Fibroblast of skin of right biceps (primary cell): ENCODE measurements at places on chromosomes 5 and 9.

- DNase-seq = no peak
Measured at GRCh38 chr5:173625673-173626504, 9.4 kb upstream of the BOD1 start.

GRCh38 chr5:146880966-146881365, 2.4 kb upstream of the PPP2R2B start:
- DNase-seq = no peak

DNA sequence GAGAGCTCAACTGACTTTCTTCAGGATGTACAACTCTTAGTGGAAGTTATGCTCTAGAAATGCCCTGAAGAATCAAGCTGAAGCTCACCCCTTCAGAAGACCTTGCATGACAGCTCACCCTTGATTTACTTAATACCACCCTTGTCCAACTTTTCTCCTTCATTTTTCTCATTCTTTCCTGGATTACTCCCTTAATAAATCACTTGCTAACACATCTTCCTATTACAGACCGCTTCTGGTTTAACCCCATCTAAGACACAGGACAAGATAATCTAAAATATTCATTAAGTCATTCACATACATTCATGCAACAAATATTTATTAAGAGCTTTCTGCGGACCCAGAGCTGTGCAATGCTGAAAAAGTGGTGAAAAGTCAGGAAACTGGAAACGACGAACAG, 630.7 kb upstream of the RORB start:
- no peak for DNase-seq

DNA sequence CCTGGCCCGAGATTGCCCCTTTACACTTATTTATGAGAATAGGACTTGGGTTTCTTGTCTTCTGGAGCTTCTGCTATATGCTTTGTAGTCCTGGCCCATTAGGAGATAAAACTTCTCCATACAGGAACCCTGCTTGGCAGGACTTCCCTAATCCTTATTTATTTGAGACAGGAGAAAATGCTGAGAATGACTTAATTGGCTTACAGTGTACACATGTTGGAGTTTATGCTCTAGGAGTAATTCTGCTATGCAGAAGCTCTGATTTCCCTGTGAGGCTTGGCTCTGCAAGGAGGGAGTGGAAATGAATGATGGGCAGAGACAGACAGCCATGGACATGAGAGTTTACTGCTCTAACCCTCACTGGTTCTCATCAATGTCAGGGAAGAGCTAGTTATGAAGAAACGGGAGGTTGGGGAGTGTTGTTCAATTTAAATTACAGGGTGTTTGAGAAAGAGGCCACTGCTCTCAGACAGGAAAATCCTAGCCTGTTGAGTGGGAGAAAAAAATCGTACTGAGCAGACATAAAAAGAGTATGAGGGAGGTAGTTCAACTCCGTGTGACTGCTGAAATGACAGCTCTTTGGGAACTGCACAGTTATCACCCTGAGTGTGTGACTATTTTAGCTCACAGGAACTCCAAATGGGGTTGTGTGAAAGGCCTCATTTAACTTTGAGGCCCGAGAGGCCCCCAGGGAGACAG, 37.5 kb downstream of the ACTBL2 start:
- no peak for DNase-seq

- peak; percentile 77 for DNase-seq
Measured at GRCh38 chr9:36039696-36040095, 3.0 kb downstream of the RECK start.

GRCh38 chr5:151254556-151254955, 1.6 kb downstream of the GM2A start:
- DNase-seq = no peak

DNA sequence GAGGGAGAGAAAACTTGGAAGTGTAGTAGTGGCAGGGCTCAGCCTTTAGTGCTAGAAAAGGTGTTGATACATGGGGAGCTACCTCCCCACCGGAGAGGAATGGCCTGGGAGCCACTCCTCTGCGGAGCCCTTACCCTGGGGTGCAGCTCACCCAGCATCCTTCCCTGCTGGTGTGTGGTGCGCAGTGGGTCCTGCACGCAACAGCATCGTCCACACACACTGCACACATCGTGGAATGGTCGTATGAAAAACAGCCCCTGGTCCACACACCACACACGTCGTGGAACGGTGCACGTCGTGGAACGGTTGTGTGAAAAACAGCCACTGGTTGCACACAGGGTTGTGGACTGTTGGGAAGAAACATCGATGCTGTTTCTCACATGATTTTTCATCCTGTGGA, 16.1 kb upstream of the AHRR start:
- no peak for DNase-seq

DNA sequence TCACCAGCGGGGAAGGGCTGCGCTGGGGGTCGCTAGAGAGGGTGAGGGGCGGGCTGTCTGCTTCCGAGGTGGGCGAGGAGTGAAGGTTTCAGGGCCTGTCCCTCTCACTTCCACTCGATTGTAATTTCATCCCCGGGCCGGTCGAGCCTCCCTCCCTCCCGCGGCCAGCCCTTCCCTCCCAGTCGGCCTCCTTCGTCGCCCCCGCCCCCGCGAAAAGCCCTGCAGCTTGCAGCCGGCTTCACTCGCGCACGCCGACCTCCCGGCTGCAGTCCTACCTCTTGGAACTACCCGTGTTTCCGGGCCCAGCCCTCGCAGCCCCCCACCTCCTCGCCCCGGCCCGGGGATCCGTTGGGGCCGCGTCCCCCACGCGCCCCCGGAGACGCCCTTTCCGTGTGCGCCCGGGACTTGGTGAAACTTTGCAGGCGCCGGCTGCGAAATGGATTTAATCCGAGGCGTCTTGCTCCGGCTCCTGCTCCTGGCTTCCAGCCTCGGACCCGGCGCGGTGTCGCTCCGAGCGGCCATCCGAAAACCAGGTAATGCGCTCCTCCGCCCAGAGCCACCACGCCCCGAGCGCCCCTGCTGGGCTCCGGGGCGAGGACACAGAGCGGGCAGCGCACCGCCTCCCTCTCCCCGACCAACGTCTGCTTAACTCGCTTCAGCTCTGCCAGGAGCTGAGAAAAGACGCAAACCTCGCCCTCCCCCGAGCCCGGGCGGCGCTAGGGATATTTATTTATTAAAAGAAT, at the start of gene EGFLAM:
Gene EGFLAM (plus strand): TSS at position 241 of the 743 bp plus-strand sequence. CDS start 196 bp downstream, at position 437.
- peak; percentile 14 for DNase-seq

- DNase-seq = no peak
Measured at GRCh38 chr5:41346609-41347008, 133.3 kb upstream of the C6 start.

- DNase-seq = no peak
Measured at GRCh38 chr9:7259544-7260241, 501.9 kb downstream of the KDM4C start.

DNA sequence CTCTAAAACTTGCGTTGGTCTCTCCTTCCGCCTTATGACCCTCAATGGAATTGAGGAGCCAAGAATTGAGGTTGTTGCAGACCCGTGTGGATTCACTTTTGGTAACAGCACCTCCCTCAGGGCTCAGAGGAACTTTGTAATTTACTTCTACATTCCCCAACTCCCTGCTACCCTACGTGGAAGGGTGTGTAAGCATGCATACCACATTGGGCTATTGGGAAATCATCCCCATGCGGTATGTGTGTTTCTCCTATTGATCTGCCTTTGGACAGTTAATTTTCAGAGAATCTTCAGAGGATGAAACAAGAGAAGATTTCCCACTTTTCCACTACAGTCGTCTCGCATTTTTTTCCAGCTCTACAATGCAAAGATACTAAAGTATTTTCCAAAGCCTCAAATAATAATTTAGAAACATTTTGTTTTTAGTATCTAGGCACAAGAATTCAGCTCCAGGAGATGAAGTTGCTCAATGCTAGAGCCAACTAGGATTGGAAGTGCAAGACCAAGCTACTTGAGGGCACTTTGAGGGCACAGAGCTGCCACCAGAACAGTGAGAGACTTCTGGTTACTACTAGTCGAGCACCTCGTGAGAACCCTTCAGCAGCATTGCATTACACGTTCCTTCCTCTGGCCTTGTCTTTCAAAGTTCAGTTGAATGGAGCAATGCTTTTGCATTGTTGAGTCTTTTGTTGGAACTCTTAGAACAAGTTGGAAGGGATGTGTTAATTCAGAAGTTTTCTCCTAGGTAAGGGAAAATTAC, 3.4 kb downstream of the C1QTNF3 start:
- no peak for DNase-seq

GRCh38 chr5:115181757-115182156, 12.0 kb upstream of the TRIM36 start:
- no peak for DNase-seq

- DNase-seq = no peak
Measured at GRCh38 chr9:69395718-69396117, 70.7 kb downstream of the ENTREP1 start.

DNA sequence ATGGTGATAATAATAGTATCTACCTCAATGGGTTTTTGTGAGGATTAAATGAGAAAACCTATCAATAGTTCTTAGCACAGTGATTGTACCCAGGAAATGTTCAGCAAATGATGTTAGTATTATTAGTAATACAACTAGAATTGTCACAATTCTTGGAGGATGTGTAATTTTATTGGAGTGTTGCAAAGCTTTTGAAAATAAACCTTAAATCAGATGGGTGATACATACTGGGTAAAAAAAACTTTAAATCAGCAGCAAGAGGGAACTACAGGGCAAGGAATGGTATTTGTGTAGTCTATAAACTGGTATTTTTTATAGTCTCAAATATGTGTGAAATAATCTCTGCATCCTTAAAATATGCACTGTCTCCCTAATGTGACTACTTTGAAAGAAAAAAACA, 371.6 kb downstream of the PIK3R1 start:
- peak; percentile 59 for DNase-seq

DNA sequence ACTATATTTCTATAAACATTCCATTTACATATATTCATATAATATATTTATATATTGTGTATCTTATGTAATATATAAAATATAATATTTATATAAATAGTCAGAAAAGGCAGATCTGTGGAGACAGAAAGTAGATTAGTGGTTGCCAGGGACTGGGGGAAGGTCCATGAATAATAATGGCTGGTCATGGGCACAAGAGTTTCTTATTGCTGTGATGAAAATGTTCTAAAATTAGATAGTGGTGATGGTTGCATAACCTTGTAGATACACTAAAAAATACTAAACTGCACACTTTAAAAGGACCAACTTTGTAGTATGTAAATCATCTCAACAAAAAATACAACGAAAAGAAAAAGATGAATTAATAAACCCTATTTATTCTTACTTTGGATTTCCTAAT, 47.3 kb downstream of the NUP155 start:
- DNase-seq = no peak

DNA sequence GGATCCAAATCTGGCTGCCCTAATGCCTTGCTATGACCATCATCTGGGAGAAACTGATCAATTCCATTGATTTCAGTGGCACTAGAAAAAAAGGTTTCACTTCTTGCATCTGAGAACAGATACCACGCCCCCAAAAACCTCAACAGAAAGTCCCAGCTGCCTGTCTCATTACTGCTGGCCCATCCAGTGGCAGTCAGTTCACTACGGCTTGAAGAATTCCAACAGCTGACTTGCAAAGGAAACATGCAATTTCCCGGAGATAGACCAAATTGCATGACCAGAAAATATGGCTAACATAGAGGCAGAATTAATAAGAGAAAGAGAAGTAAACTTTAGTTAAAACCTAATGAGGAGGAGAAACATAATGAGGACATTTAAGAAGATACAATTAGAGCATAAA, 48.6 kb downstream of the UGCG start:
- DNase-seq = peak; percentile 79

DNA sequence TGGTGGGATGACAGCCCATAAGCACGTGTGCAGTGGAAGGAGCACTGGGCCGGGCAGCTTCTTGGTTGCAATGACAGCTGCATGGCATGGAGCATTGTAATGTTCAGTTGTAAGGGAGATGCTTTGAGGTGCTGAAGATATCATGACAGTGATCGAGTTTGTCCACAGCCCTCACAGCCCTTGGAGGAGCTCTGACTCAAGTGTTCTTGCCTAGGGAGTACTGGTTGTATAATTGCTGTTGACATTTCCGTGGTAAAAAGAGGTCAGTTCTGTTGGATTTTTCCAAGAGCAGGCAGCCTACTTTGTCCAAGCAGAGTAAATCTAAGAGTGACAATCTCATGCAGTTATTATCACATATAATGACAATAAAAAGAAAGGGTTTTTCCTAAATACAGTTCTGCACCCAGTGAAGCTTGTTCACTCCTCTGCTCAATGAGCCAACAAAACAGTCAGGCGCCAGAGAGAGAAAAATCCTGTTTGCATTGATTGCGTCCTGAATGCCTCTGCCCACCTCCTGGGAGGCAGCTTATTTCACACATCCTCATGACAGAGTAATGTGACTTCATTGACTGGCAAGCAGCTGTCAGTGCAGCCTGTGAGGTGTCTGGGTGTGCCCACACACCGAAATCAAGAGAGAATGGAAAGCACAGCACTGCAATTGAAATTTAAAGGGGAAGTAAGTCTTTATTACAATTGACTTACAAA, 248.0 kb downstream of the NTRK2 start:
- no peak for DNase-seq

DNA sequence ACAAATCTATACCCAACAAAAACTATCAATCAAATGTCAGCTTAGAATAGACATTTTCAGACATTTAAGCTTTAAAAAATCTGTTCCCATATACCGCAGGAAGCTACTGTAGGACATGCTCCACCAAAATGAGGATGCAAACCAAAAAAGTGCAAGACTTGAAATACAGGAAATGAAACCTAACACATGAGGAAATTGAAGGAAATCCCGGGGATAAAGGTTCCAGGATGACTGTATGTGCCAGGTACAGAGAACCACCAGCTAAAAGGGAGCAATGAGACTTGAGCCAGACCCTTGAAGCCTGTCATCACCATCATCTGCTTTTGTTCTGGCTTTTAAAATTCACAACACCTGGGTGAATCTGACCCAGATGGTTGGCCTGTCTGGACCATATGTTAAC, 21.4 kb downstream of the DIAPH1 start:
- DNase-seq = no peak

- DNase-seq = no peak
Measured at GRCh38 chr9:121260457-121261106, 7.4 kb upstream of the GSN start.

DNA sequence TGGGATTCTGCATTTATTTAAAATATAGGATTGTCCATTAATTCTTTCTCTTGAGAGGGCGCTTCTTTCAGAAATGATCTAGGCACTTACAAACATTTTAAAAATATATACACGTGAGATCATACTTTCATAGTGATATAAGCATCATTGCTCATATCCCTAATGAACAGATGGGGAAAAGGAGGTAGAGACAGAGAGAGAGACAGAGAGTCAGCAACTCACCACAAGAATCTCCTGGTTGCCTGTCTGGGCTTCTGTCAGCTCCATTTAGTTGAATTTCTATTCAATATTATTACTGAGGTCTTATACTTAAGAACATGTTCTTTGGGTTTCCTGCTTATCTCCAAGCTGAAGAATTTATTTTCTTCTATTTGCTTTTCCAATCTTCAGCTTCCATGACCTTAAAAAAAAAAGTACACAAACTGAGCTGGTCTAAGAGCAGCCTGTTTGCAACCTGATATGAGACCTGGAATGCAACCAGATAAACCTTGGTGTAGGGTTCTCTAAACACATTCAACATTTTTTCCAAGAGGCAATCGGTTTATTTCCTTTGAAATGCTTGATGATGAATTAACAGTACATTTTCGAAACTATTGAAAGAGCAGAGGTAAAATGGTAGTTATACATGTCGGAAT, 51.6 kb upstream of the LIFR start:
- peak; percentile 37 for DNase-seq

DNA sequence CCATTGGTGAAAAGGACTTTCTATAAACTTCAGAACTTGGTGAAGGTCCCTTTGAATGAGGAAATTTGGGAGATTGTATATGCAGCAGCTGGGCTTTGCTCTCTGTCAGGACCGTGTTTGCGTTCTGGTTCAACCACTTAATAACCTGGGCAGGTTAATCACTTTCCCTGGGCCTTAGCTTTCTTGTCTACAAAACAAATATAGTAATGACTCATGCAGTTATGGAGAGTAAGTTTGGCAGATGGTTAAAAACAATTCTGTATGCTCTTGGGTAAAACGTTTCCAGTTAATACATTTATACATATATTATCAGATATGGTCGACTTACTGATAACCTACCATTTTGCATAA, 197.0 kb downstream of the ARHGEF28 start:
- DNase-seq = no peak
